ENCODE measurements at places on chromosomes 11 and 22. TPM values are rescaled to one million over a fixed set of nuclear protein-coding genes. Genes with fewer than 3 reads are reported as not detected.

- H3K27me3 ChIP-seq = no peaks in the 10 kb centered on the region
- H3K4me3 ChIP-seq = no peak overlapping the region
- no peaks in the 10 kb centered on the region for H3K36me3 ChIP-seq
- H3K4me1 ChIP-seq = no peaks in the 10 kb centered on the region
These were observed 510.6 kb upstream of the RAG2 start for GRCh38 chr11:37108436-37109285.

- H3K4me1 ChIP-seq = peaks cover 3% of the 10 kb centered on the region
- peaks cover 52% of the 10 kb centered on the region for H3K36me3 ChIP-seq
- H3K27ac ChIP-seq = no peak overlapping the region
- no peak overlapping the region for H3K4me3 ChIP-seq
These were observed 50.7 kb upstream of the PPP6R3 start for GRCh38 chr11:68409748-68410344.

GRCh38 chr11:68019486-68019885 is 9.4 kb downstream of the ALDH3B1 start:
- no peak overlapping the region for H3K27ac ChIP-seq
- no peak overlapping the region for H3K4me3 ChIP-seq
- no peaks in the 10 kb centered on the region for H3K36me3 ChIP-seq
- no peak for DNase-seq
- no peaks in the 10 kb centered on the region for H3K4me1 ChIP-seq

- no peaks in the 10 kb centered on the region for H3K27me3 ChIP-seq
- peaks cover 50% of the 10 kb centered on the region for H3K4me1 ChIP-seq
- H3K27ac ChIP-seq = peak overlapping the region; percentile 10
- no peaks in the 10 kb centered on the region for H3K36me3 ChIP-seq
- no peak overlapping the region for H3K4me3 ChIP-seq
These were observed 67.0 kb downstream of the WNT11 start for GRCh38 chr11:76139314-76139713.

OR52I1 gene
- total RNA-seq = not detected

DNA sequence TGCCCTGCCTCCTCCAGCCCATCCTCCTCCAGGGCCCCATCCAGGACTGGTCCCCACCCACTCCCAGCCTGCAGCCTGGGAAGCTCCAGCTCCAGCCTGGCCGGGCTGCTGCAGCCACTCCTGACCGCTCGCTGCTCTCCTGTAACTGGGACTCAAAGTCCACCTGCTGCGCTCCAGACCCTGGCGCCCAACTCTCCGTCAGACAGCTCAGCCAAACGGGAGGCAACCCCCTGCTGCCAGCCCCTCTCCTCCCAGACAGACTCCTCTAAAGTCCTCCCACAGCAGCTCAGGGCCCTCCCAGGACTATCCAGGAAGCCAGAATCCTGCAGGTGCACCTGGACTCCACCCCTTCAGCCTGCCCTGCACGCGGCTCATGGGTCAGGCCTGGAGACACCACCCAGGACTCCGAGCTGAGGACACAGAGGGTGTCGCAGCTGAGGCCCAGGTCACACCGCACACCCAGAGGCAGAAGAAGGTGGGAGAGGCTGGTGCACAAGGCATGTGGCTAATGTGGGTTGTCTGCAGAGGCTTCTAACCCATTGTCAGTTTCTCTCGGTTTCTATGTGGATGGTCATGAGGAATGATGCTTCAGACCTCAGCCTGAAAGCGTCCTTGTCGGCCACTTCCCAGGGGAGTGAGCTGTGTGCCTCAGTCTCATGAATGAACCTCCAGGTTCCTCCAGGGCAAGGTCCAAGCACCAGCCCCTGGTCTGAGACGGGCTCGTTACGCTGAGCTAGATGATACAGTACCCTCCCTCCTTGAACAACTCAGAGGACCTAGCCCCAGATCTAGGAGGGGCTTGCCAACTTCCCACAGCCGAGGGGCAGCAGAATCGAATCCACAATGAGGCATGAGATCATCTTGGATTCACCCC is 1514.8 kb downstream of the TBC1D22A start:
- no peak for DNase-seq
- no peaks in the 10 kb centered on the region for H3K36me3 ChIP-seq
- no peak overlapping the region for H3K27ac ChIP-seq
- H3K4me1 ChIP-seq = no peaks in the 10 kb centered on the region
- H3K27me3 ChIP-seq = no peaks in the 10 kb centered on the region
- no peak overlapping the region for H3K4me3 ChIP-seq

DNA sequence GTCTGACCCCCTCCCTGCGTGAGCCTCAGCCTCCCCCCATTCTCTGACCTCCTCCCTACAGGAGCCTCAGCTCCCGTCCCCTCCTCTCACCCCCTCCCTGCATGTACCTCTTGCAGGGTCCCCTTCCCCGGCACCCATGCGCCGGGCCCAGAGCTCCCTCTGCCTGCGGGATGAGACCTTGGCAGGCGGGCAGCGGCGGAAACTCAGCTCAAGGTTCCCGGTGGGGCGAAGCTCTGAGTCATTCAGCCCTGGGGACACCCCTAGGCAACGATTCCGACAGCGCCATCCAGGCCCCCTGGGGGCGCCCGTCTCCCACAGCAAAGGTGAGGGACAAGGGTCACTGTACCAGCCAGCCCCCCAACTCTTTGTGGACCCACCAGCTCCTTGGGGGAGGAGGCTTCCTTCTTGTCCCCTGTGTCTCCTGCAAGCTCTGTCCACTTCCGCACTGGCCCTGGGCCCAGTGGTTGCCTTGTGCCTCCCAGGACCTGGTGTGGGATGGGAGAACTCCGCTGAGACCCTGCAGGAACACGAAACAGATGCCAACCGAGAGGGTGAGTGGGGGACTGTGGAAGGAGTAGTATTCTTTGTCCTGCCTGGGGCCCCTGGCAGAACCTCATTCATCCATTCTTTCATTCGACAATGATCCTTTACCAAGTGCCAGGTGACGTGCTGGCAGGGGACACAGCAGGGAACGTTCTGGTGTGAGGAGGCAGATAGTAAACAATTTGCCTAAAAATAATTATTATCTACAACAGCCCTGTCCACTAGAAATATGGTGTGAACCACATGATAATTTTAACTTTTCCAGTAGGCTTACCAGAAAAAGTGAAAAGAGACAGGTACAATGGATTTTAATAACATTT is 3.7 kb upstream of the RPS6KA4 start:
- no peak overlapping the region for H3K4me3 ChIP-seq
- no peaks in the 10 kb centered on the region for H3K36me3 ChIP-seq
- DNase-seq = peak; percentile 82
- H3K27ac ChIP-seq = no peak overlapping the region
- no peaks in the 10 kb centered on the region for H3K27me3 ChIP-seq
- peaks cover 22% of the 10 kb centered on the region for H3K4me1 ChIP-seq

LRRN4CL gene
- 3.4 TPM for total RNA-seq

TMEM121B gene
- total RNA-seq = 0.10 TPM

PVALB gene
- not detected for total RNA-seq

- H3K4me1 ChIP-seq = no peaks in the 10 kb centered on the region
- no peak for DNase-seq
- no peak overlapping the region for H3K4me3 ChIP-seq
- no peak overlapping the region for H3K27ac ChIP-seq
- H3K36me3 ChIP-seq = no peaks in the 10 kb centered on the region
- H3K27me3 ChIP-seq = no peaks in the 10 kb centered on the region
These were observed 14.1 kb upstream of the B3GNT6 start for GRCh38 chr11:77019976-77020595.

GRCh38 chr22:18111759-18112330 is 1.2 kb downstream of the TUBA8 start:
- H3K4me1 ChIP-seq = peaks cover 17% of the 10 kb centered on the region
- peak overlapping the region; percentile 80 for H3K27ac ChIP-seq
- no peaks in the 10 kb centered on the region for H3K27me3 ChIP-seq
- H3K4me3 ChIP-seq = no peak overlapping the region

- no peak overlapping the region for H3K27ac ChIP-seq
- no peak overlapping the region for H3K4me3 ChIP-seq
- DNase-seq = no peak
- H3K36me3 ChIP-seq = peaks cover 6% of the 10 kb centered on the region
- no peaks in the 10 kb centered on the region for H3K4me1 ChIP-seq
These were observed 55.2 kb downstream of the PICALM start for GRCh38 chr11:86013713-86014112.

ALDH3B1 gene
- 3.8 TPM for total RNA-seq

TMEM223 gene
- total RNA-seq = 46.5 TPM

SSTR3 gene
- 0.24 TPM for total RNA-seq
